Stimulated activated naive B cell treated with anti-CD40 and anti-IgM and Interleukin-4, amounts not matched to agents 10 μg/mL and 1 μg/mL and 100 μg/mL, for 72 hours (primary cell): ENCODE measurements at places on chromosomes 1 and 21.
A peak's percentile ranks its signal among the peaks of the same experiment; 100 is the strongest.

DNA sequence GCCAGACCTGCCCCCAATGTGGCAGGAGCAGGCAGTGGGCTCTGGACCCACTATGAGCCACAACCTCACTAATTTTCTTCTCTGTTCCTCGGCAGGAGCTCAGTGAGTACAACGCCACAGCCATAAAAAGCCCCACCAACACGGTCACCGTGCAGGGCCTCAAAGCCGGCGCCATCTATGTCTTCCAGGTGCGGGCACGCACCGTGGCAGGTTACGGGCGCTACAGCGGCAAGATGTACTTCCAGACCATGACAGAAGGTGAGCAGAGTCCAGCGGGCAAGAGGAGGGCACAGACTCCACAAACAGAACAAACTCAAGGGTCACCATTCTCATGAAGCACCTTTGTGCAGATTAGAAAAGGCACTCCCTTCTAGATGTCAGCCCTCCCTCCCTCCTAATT is 79.9 kb downstream of the LACTBL1 start:
- no peak for DNase-seq
- peaks cover 33% of the 10 kb centered on the region for H3K27me3 ChIP-seq
- H3K4me1 ChIP-seq: no peaks in the 10 kb centered on the region
- no peaks in the 10 kb centered on the region for H3K36me3 ChIP-seq
- H3K4me3 ChIP-seq: no peak overlapping the region

GRCh38 chr1:197465528-197466327 is 197.7 kb downstream of the CRB1 start:
- DNase-seq: no peak
- peaks cover 11% of the 10 kb centered on the region for H3K27me3 ChIP-seq
- H3K27ac ChIP-seq: no peak overlapping the region

DNA sequence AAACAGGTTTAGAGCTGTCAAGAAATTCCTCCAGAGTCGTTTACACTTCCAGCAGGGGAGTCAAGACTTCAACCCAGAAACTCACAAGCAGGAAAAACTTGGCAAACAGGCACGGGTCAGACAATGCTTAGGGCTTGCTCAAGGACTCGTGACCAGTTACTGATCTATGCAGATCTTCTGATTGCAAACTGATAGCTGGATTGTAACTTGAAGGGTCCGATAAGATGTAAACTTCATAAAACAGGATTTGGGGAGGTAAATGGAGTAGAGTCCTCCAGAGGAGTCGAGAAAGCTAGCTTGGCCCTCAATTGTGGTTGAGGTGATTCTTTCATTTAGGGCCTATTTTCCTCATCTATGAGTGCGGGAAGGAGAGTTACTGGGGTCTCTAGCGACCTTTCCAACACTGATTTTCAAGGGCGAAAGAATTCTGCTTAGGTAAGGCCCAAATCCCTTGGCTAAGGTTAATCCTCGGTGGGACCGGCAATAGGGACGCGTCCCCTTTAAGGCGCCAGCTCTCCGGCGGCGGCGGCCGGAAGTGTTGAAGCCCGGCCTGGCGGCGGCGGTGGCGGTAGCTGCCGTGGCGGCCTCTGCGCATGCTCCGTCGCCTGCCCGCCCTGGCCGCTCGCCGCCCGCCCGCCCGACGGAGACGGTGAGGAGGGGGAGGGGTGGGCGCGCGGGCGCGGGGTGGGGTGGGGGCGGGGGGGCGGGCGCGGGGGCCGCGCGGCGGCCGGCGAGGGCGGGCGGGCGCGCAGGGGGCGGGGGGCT is at the start of gene GMEB1:
Gene GMEB1, plus strand, starts transcription at position 594 of the 765 bp plus-strand sequence. CDS start 14,829 bp downstream, outside the sequence.
- H3K27ac ChIP-seq: peak within 1 kb of the TSS; percentile 97
- H3K4me1 ChIP-seq: peaks cover 5% of the 10 kb centered on the region
- H3K4me3 ChIP-seq: peak within 1 kb of the TSS; percentile 99

- H3K4me1 ChIP-seq: peaks cover 18% of the 10 kb centered on the region
- peak; percentile 19 for DNase-seq
- peak overlapping the region; percentile 38 for H3K27ac ChIP-seq
- H3K4me3 ChIP-seq: peak overlapping the region; percentile 4
- no peaks in the 10 kb centered on the region for H3K27me3 ChIP-seq
Measured at GRCh38 chr1:203673550-203674411, 47.1 kb downstream of the ATP2B4 start.

DNA sequence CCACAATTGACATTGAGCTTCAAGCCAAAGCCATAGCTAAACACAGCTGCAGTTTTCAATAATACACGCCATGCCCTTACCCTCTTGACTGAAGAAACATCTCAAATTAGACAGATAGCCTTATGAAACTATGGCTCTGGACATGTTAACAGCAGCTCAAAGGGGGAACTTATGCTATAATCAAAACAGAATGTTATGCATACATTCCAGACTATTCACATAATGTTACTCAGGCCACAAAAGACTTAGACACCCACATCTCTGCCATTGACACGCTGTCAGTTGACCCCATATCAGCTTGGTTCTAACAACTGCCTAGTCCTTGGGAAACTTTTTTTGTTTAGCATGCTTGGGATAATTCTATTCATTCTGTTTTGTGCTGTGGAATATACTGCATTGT is 2.3 kb upstream of the NENF start:
- H3K4me3 ChIP-seq: no peak overlapping the region
- H3K27me3 ChIP-seq: no peaks in the 10 kb centered on the region
- DNase-seq: no peak

DNA sequence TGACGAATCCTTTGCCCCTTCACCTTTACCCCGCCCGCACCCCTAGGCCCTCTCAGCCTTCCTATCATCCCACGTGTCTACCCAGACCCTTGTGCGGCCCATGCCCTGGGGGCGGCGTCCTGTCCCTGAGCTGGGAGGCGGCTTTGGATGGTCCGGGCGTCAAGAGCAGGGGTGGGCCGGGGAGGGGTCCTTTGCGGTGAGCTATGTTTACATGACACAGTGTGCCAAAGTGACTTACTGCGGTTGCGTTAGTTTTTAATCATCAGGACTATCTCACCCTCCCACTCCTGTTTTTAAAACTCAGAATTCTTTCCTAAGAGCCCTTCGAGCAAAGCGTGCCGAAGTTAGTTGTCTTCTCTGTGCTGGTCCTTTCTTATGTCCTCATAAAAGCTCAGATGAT is 144.6 kb downstream of the PGBD5 start:
- peaks cover 48% of the 10 kb centered on the region for H3K4me1 ChIP-seq
- DNase-seq: no peak
- peaks cover 73% of the 10 kb centered on the region for H3K36me3 ChIP-seq
- H3K27me3 ChIP-seq: no peaks in the 10 kb centered on the region
- no peak overlapping the region for H3K27ac ChIP-seq
- H3K4me3 ChIP-seq: no peak overlapping the region
